ENCODE measurements at places on chromosomes 12 and 14.
A peak's percentile ranks its signal among the peaks of the same experiment; 100 is the strongest.

- no peak for DNase-seq
Observed at GRCh38 chr12:121404734-121405133, 4.8 kb downstream of the RNF34 start.

DNA sequence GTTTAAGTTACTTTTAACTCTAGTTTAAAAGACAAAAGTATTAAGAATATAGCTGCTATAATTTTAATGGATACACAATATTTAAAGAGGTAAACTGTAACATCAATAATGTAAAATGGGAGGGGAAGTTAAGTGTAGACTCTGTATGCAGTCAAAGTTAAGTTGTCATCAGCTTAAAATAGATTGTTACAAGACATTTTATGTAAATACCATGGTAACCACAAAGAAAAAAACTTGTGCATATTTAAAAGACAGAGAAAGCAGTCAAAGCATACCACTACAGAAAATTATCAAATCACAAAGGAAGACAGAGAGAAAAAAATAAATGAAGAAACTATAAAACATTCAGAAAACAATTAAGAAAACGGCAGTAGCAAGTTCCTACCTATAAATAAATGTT lies 73.3 kb downstream of the CEP128 start:
- peak; percentile 3 for DNase-seq

- DNase-seq: no peak
Observed at GRCh38 chr12:101299931-101300330, 20.0 kb downstream of the UTP20 start.

DNA sequence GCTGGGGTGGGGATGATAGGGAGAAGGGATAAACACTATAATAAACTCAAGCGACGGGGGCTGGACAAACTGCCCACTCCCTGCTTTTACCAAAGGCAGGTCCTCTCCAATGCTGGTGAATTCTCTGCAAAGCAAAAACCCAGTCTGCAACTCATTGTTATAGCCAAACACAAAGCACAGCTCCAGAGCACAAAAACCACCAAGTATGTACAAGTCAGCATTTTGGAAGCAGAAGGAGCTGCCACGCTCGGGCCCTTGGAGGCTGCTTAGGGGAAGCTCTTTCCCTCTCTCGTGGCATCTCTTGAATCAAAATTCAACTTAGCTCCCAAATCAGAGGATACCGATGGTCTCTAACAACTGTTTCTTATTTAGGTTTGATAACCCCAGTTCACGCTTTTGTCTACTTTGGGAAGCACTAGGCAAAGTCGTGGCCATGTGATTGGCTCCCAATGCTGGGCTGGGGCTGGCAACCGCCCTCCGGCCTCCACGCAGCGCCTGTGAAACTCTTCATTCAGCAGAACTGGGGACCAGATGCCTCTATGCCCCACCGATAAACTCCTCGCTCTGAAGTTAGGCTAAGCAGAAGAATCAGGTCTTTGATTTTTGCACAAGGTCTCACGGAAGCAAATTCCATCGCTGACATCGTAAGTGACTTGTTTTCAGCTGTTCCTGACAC lies 158.5 kb upstream of the FOXN3 start:
- DNase-seq: no peak

Data from HCEC 1CT (cell line).